Pancreas (tissue), 10 donors: ENCODE measurements at places on chromosomes 6 and 20. TPM values are rescaled to one million over a fixed set of nuclear protein-coding genes. Genes with fewer than 3 reads are reported as not detected.

PHIP gene
- total RNA-seq = 10.0 TPM

- DNase-seq = no peak
Observed at GRCh38 chr20:61756966-61757677, 308.6 kb downstream of the TAF4 start.

HLA-DPA1 gene
- total RNA-seq = 56.1 TPM

FOXC1 gene
- 2.8 TPM for total RNA-seq

DNA sequence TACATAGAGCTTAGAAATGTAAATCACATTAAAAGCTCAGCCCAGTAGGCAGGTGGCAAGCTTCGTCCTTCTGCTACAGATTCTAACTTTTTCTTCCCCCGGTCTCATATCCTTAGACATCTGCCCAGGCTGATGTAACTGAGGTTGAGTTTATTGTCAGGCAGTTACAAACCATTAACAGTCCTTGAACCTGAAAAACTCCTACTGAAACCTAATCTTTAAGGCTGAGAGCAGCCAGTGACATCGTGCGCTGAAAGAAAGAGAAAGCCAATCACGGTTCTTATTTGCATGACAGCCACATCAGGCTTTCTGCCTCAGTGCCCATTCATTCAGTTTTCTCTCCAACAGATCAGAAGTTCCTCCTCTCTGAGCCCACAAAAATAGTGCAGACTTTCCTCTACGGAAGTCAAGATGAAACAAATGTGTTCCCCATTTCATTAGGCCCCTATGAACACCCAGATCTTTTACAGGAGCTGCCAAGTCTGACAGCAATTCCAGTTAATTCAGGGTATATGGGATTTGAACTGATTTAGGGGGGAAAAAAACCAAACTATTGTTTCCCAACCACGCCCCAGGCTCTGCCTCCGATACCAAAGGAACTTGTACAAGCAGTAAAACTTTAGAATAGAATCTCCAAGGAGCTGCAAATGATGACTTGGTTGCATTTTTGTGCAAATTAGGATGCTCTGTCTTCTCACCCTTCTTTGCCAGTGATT, at the start of gene NHSL1:
Gene NHSL1 (minus strand): TSS at position 192 of the 716 bp plus-strand sequence. CDS start 204 bp downstream, outside the sequence.
- DNase-seq = peak; percentile 23

LINC00237 gene
- total RNA-seq = not detected

PSORS1C1 gene
- 0.06 TPM for total RNA-seq

DNA sequence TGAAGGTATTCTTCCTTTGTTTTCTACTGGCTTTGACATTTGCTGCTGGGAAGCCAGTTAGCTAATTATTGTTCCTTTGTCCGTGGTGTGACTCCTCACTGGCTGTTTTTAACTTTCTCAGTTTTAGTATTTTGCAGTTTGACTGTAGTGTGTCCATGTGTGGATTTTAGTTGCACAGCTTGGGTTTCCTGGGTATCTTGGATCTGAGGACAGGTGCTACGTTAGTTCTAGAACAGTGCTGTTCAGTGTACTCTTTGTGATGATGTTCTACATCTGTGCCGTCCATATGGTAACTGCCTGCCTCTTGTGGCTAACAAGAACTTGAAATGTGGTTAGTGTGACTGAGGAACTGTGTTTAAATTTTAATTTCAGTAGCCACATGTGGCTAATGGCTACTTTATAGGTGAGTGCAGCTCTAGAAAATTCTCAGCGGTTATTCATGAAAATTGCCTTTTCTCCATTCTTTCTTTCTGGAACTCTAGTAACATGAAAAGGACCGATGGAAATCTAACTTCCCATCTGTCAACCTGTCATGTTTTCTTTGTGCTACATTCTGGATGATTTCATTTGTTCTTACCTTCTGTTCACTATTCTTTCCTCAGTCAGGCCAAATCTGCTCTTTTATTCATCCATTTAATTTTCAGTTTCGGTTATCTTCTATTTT, 7.4 kb downstream of the SNX9 start:
- DNase-seq = no peak
